ENCODE measurements at places on chromosomes 16 and 17. TPM values are rescaled to one million over a fixed set of nuclear protein-coding genes. Genes with fewer than 3 reads are reported as not detected.

The MYH10 gene
- polyA plus RNA-seq, result 98.4 TPM

DNA sequence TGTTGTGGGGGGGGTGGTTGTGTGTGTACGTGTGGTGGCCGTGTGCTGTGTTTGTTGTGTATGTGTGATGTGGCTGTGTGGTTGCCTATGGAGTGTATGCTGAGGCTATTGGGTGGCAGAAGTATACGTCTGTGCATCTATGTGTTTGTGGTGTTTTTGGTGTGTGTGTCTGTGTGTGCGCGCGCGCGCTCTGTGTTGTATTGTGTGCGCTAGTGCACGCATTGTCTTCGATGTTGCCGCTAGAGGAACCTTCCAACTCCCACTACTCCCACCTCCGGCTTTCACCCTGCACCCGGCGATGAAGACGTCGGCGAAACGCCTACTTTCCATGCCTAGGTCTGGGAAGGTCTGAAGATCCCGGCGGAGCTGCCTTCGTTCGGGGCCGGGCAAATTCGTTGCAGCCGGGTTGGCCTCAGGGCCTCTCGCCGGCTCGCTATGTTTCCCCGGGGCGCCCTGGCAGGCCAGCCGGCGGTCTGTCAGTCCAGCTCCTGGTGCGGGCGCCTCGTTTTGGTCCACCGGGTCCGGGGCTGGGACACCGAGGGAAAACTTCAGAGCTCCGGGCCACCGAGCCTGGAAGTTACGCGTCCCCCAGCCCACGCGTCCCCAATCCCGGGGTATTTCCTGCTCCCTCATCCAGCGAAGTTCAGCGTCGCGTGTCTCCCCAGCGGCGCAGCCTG is 5.2 kb upstream of the DLX4 start:
- DNase-seq, result no peak

- DNase-seq, result no peak
Measured at GRCh38 chr17:11554042-11554441, 44.2 kb upstream of the DNAH9 start.

GRCh38 chr16:73289232-73289631 is 241.3 kb upstream of the ZFHX3 start:
- no peak for DNase-seq

DNA sequence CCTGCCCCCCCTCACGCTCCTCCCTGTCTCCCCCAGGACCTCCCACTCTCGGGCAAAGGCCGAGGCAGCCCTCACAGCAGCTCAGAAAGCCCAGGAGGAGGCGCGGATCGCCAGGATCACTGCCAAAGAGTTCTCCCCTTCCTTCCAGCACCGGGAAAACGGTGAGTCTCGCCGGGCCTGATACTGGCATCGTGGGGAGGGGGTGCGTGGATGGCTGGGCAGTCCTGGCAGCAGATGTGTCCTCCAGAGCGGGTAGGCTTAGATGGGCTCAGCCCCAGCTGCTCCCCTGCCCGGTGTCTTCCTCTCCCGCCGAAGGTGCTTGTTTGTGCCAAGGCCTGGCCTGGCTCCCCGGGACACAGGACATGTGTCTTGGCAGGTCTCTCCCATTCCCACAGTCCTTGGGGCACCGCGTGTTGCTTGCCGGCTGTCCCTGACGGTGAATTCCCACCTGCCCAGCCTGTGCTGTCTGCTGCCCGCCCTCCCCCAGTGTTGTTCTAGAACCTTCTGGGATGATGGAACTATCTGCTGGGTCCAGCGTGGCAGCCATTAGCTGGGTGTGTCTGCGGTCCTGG is 81.6 kb downstream of the KLHDC4 start:
- DNase-seq, result no peak

The SLFN12L gene
- polyA plus RNA-seq, result 0.02 TPM

DNA sequence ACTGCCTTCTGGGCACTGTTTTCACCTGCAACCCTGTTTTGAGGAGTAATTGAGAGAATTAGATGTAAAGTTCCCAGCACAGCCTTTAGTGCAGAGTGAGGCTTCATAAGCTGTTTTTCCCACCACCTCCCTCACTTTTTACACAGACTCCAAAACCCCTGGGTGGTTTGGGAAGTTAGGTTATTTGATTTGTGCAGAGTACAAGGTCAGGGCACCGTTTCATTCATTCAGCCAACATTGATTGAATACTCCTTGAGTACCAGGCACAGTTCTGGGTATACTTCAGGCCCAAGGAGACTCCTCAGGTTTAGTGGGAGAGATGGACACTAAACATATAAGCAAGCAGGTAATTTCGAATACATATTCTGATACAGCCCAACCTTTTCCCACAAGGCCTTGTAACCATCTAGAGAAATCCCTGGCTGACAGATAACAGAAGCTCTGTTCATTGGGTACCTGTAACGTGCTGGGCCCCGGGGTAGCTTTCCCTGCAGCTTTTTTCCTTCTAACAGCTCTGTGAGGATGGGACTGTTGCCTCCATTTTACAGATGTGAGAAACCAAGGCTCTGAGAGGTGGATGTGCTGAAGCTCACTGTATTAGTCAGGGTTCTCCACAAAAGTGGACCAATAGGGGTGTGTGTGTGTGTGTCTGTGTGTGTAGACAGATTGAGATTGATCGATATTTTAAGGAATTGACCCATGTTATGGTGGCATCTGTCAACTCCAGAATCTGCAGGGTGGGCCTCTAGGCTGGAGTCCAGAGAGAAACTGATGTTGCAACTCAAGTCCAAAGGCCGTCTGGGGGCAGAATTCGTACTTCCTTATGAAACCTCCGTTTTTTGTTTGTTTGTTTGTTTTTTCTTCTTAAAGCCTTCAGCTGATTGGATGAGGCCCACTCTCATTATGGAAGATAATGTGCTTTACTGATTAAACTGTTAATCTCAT is 234.7 kb downstream of the SNX29 start:
- DNase-seq, result no peak

The EEF2K gene
- polyA plus RNA-seq, result 9.6 TPM

GRCh38 chr16:64982581-64982980 is 139.3 kb downstream of the CDH11 start:
- DNase-seq, result no peak

DNA sequence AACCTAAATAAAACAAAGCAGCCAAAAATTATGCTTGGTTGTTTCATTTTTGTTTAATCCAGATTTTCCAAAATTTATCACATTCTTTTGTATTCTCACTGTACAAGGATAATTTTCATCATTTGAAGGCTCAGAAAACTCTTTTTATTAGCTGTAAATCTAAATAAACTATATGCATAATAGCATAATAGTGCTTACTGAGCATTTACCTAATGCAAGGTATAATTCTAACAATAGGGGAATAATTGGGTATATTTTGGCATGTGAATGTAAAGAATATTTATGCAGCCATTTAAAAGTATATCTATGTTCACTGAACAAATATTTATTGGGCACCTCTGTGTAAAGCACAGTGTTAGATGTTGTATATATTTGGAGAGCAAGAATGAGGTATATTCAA is 17.0 kb downstream of the PALB2 start:
- DNase-seq, result no peak

GRCh38 chr17:58498177-58498828 is 10.1 kb upstream of the HSF5 start:
- DNase-seq, result no peak

DNA sequence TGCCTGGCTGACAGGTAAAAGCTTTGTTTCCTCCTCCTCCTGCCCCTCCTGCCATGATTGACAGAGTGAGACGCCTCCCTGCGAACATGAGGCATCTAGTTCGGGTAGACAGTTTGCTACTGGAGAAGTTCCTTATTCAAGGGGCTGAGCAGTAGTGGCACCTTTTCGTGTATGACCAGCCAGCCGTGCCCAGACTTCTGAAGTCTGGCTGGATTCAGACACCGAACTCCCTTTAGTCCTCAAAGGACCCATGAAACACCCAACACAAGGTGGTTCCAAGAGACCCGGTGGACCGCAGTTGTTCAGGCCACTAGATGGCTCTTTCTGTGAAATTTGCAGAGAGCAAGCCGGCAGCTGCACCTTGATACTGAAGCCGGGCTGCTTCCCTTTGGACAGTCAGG is 192.8 kb downstream of the XYLT1 start:
- no peak for DNase-seq

- DNase-seq, result no peak
Measured at GRCh38 chr16:9499941-9500593, 408.6 kb downstream of the HAPSTR1 start.

DNA sequence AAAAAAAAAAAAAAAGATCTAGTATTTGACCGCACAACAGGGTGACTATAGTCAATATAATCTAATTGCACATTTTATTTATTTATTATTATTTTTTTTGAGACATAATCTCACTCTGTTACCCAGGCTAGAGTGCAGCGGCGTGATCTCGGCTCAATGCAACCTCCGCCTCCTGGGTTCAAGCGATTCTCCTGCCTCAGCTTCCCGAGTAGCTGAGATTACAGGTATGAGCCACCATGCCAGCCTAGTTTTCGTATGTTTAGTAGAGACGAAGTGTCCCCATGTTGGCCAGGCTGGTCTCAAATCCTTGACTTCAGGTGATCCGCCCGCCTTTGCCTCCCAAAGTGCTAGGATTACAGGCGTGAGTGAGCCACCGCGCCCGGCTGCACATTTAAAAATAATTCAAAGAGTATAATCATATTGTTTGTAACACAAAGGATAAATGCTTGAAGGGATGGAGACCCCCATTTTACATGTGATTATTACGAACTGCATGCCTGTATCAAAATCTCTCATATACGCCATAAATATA is 794 bp downstream of the ANKS3 start:
- no peak for DNase-seq

DNA sequence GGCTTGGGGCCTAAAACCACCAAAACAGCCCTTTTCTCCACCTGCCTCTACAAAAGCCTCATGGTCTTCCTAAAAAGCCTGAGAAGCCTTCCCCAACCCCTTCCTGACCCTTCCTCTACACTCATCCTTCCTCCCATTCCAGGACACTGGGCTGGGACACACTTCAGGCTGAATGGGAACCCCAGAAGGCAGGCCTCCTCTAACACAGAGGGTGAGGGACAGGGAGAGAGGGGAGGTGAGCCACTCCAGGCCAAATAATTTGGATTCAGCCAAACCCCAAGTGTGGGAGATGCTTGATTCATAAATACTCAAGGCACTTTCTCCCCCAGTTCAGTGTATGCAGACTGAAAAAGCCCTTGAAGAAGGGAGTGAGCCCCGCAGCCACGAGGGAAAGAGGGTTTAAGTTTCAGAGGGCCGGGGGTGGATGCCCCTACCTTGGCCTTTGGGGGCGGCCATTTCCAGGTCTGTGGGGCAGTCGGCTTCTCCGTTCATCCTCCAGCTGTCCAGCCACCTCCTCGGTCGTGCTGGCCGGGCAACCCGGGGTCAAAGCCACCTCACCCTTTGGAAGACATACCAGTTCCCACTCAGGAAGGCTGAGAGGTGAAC is 1.6 kb downstream of the UBTF start:
- DNase-seq, result no peak

DNA sequence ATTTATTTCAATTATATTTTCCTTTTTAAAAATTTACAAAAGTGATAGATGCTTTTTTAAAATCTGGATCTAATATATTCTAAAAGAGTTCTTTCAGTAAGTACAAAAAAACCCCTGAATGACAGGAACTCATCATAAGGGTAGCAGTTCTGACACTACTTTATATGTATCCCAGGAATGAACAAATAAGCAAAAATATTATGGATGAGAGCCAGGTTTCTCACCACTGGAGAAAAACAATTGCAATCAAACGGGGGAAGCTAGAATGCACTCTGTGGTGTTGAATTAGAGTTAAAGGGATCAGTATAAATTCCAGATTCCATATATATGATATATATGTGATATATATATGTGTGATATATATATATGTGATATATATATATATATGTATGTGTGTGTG is 23.2 kb upstream of the NDRG4 start:
- DNase-seq, result no peak

DNA sequence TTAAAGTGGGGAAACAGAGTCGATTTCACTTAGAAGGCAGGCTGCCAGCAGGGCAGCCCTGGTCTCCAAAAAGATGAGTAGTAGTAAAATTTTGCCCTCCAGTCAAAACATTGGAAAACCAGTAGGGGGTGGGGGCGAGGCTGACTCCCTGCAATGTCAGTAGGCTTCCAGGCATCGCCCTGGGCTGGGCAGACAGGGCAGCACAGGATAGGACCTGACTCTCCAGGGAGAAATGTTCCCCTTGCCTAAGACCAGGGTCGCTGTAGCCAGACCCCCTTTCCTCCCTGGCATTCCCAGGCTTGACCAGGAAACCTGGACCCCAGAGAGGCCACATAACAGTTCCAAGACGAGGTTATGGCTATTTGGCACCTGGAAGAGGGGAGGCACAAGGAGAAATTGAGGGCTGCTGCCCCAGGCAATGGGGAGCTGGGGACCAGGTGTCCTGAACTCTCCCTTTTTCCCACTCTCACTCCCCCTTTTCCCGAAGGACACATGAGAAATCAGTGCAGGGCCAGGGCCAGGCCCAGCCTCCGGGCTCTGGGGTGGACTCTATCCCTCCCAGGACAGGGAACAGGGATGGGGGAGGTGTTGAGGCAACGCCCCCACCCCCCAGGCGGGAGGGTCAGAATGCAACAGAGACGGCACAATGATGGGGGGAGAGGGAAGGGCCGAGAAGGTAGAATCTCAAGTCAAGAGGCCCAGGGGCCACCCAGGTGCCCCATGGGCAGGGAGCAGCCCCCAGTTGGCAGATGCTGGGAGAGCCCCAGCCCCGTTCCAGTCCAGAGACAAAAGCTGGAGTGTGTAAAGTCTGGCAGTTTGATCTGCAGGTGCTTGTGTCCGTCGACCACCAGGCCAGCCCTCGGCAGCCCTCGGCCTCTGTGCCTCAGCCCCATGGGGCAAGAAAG is 4.5 kb upstream of the SAMD14 start:
- DNase-seq, result no peak

DNA sequence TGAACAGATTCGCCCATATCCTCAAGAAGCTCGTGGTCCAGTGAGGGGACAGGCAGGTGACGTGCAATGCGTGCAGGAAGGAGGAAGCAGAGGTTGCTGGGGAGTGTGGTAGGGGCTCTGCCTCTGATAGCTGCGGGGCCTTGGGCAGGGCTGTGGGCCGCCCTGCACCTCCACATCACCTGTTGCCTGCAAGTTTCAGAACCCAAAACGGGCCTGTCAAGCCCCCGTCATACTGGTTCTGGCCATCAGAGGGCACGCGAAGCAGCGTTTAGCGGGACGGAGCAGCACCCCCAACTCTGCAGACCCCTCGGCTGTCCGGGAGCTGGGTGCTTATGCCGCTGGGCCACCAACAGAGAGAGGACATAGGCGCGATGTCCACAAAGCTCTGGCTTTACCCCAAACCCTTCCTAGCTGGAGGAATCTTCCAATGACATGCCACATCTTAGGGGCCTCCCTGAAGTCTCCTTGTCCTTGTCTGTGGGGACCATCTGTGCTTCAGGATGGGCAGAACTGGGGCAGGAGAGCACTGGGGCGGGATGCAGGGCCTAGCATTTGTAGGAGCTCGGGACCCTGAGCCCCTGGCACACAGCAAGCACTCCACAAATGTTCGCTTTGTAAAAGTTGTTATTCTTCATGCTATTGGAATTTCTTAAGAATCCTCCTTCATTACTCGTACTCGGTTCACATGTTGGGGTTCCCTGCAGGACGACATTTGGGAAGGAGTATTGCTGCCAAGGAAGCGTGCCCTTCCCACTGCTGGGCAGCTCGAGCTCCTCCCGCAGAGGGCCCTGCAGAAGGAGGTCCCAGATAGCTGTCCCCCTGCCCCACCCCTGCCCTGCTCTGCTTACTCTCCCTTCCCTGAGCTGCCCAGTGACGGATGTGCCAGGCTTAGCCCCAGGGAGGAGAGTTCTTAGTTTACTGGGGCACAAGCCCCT is 64.3 kb downstream of the CNGB1 start:
- DNase-seq, result no peak
